ENCODE measurements at places on chromosomes 2 and 18.

- no peak for DNase-seq
These were observed 231.9 kb downstream of the ZRANB3 start for GRCh38 chr2:135299165-135299564.

DNA sequence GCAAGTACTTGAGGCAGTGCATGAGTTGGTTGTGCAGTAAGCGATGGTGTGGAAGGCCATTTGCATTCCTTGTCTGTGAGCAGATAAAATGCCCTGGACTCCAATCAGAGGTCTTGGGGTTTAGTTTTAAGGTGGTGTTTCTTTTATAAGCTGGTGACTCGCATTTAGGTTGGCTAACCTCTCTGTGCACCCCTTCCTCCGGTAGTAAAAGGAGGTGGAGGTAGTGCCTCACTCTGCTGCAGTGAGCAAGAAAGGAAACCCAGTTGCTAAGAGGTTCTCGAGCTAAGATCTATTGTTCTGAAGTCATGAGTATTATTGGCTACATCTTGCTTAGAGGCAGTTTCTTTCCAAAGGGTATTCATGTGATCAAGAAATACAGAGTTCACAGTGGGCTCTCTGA, 74.3 kb upstream of the EML6 start:
- no peak for DNase-seq

DNA sequence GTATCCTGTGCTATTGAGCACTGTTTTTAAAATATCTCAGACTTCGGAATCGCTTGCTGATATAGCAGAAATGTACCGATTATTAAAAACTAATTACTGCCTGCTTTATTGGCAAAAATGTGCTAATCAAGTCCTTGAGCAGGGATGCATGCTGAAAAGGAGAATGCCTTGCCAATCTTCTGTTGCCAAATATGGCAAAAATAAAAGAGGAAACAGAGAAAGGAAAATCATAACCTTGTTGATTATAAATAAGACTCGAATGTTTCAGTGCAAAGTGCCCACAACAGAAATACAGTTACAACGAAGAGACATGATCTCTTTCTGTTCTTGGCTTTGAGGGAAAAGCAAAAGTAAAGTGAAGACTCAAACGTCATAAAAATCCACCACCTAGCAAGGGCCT, 248.5 kb downstream of the TMEM182 start:
- DNase-seq, result no peak

- DNase-seq, result no peak
These were observed 246.9 kb downstream of the NDUFA10 start for GRCh38 chr2:239778042-239778851.

DNA sequence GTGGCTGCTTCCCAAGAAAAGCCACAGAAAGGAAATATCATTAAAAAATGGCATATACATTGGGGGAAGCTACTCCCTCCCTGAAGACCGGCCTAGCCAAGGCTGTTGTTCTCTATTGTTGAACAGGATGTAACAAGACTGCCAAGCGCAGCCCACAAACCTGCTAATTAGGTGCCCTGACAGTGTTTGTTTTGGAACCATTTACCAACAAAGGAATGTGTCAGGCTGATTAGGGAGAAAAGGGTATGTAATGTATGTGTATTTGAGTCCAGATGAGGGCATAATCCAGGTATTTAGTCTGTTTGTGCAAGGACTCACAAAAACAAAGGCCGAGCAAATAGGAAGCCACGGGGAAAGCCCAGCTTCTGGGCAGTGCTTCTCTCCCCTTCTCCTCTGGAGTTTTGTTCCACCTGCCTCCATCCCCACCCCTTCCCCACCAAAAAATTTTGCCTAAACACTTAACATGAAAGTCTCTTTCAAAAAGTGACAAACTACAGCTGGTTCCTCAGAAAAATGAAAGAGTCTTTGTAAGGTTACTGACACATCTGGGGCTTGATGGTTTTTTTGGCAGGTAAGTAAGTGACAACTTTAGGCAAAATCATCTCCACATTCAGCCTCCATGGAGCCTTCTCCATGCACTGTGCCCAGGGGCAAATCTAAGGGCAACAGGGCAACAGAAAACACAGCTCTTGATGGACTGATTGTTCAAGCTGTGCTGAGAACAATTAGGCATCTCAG, 78.3 kb upstream of the FZD5 start:
- DNase-seq, result peak; percentile 19

- DNase-seq, result no peak
These were observed 7.5 kb upstream of the MCFD2 start for GRCh38 chr2:46923041-46923528.

GRCh38 chr2:122478117-122478516, 722.7 kb downstream of the TSN start:
- no peak for DNase-seq

- DNase-seq, result no peak
These were observed 33.6 kb downstream of the RASGRP3 start for GRCh38 chr2:33509908-33510585.

DNA sequence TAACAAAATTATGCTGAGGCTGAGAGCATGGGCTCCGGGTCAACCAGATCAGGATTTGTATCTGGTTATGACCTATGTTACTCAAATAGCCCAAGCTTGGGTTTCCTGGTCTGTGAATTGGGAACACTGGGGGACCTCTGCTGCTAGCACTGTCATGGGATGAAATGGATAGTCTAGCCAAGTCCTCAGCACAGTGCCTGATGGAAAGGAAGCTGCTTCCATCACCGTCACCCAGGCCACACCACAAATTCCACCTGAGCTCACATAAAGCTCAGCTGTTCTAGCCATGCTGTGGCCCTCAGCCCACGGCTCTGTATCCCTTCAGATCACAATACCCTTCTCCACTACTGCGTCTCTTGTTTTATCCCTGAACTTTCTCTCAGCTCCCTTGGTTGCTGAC, 179.6 kb upstream of the SP5 start:
- no peak for DNase-seq

DNA sequence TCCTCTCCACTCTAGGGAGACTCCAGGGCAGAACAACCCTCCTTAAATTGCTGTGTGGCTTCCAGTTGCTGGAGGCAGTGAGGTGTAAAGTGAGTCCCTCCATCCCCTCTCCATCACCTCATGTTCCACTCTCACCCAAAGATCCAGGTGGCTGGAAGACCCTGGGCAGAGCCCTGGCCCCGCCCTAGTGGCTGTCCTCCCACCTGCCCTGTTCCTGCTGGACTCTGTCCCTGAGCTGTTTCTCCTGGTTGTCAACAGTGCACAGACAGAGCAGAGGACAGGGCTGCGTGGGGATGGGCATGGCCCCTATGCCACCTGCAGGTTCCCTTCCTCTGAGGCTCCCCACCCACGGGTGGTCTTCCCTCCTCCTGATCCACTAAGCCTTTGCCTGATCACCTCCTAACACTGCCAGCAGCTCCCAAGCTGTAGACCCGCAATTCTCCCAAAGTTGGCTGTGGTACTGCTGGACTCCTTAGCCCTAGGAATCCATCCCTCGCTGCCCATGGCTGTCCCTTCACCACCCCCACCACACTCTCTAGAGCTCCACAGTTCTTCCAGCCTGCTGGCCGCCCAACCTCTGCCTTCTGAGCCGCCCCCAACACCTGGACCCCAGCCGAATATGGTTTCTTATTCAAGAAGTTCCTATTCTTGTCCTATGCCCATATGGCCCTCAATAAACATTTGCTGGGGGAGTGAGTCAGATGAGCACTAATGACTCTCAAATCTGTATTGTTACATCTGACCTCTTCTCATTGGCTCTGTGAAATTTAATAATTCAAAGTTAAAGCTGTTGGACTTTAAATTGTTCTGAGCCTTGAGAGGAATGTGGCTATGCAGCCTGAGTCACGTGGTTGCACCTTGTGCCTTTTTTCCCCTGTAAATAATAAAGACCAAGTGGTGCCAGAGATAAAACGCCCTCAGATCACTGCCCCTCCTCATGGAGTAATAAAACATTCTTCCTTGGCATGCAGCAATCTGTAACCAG, 260.0 kb upstream of the HS6ST1 start:
- DNase-seq, result no peak

- no peak for DNase-seq
These were observed 31.4 kb downstream of the FOSL2 start for GRCh38 chr2:28423856-28424605.

DNA sequence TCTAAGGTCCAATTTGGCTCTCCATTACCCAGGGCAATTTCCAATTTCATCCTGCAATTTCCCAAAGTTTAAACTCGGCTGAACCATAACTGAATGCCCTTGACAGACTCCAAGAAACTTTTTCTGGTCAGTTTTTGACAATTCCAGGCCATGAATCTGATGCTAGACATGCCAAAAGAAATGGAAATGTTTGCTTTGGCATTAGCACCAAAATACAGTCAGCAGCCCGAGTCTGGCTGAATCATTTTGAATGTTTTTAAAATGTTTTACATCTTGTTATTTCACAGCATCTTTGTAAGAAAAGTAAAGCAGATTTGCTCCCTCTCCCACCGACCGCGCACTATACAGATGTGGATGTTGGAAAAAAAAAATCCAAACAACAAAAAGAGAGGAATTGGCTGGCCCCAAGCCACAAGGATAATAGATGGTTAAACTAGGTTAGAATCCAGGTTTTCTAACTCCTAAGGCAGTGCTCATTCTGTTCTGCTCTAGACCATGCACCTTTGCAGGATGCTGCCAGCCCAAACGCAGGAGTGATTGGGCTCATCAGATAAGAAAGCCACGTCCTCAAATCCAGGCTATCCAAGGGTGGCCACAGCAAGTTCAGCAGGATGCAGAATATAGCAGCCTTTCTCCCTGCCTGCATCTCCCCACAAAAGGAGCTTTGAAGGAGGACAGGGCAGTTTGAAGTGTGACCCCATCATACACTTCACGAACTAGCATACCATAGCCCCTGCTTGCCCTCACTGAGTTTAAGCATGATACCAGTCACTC, 167.5 kb downstream of the ALK start:
- peak; percentile 18 for DNase-seq

- no peak for DNase-seq
These were observed 128.0 kb downstream of the GPD2 start for GRCh38 chr2:156563994-156564753.

- DNase-seq, result no peak
These were observed 504.9 kb downstream of the ZEB2 start for GRCh38 chr2:144015036-144015435.

GRCh38 chr2:152466980-152467676, 132.2 kb downstream of the FMNL2 start:
- peak; percentile 48 for DNase-seq

- DNase-seq, result no peak
These were observed 242.7 kb downstream of the PRKCE start for GRCh38 chr2:45894211-45894610.

- DNase-seq, result peak; percentile 62
These were observed 83.9 kb downstream of the AAK1 start for GRCh38 chr2:69559442-69560146.

DNA sequence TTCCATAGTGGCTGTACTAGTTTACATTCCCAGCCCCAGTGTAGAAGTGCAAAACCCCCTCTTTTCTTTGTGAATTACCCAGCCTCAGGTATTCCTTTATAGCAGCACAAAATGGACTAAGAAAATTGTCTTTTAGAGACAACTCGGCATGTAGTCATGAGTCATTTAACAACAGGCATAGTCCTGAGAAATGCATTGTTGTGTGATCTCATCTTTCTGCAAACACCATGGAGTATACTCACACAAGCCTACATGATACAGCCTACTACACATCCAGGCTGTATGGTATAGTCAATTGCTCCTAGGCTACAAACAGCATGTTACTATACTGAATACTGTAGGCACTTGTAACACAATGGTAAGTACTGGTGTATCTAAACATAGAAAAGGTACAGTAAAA, 44.4 kb upstream of the MBP start:
- DNase-seq, result no peak

DNA sequence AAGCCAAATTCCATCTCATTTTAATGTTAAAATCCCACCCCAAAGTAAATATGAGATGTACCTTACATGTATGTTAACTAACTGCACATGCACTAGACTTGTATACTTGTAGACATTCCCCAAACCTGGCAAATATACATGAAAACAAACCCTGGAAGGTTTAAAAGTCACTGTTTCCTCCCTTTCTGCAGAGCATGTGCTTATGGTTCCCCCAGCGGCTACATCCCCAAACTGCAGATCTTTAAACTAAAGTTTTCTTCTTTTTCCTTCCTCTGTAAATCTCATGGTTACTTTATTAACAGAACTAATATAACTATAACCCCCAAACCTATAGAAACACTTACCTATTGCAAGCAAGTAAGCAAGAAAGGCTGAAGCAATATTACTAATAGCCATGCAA, 731.5 kb downstream of the LRP1B start:
- no peak for DNase-seq

DNA sequence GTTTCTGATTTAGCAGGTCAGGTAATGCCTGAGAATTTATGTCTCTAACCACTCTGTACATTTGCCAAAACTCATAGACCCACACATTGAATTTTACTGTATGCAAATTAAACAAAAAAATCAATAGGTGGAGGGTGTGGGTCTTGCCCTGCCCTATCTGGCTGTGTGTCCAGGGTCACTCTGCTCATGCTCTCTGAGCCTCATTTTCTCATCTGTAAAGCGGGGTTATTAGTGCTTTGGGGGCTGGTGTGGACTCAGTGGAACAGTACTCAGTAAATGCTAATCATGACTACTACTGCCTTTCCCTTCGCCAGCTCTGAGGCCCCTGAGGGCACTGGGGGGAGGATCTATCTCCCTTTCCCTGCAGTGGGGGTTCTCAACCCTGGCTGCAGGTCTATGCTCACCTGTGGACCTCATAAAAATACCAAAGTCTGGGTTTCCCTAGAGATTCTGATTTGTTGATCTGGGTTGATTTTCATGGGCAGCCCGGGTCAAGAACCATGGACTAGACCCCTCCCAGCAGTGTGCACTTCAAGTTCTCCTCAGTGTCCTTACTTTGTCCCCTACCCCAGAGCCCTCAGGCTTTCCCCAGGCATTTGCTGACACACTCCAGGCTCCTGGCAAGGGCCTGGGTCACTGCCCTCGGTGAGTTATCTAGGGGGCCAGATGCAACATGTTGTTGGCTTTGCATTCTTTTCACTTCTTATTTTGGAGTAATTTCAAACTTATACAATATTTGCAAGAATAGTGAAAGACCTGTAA, 27.5 kb downstream of the MTHFD2 start:
- DNase-seq, result no peak

Measured in fibroblast of gingiva (primary cell).